Stimulated activated naive CD4-positive, alpha-beta T cell treated with Interleukin-2 at 50 U/mL for 16 hours (primary cell): ENCODE measurements at places on chromosomes 16 and 17.
A peak's percentile ranks its signal among the peaks of the same experiment; 100 is the strongest.

DNA sequence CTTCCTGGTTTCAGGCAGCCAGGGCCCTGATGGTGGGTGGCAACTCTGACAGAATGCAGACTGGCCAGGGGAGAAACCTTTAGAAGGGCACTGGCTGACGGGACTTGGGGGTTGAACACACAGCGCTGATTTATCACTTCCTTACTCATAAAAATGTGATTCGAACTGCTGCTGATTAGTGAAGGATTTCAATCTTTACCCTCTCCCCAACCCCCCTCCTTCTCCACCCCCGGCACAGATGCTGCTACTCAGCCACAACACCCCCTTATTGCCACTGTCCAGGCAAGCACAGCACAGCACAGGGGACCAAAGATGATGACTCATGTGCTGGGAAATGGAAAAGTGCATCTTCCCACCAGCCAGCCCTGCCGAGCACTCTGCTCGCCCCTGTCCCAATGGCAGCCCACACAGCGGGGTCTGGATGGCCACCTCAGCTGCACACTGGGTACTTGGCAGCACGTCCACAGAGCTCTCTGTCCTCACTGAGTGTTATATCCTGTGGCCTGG lies 70.1 kb downstream of the SMG6 start:
- DNase-seq, result no peak

DNA sequence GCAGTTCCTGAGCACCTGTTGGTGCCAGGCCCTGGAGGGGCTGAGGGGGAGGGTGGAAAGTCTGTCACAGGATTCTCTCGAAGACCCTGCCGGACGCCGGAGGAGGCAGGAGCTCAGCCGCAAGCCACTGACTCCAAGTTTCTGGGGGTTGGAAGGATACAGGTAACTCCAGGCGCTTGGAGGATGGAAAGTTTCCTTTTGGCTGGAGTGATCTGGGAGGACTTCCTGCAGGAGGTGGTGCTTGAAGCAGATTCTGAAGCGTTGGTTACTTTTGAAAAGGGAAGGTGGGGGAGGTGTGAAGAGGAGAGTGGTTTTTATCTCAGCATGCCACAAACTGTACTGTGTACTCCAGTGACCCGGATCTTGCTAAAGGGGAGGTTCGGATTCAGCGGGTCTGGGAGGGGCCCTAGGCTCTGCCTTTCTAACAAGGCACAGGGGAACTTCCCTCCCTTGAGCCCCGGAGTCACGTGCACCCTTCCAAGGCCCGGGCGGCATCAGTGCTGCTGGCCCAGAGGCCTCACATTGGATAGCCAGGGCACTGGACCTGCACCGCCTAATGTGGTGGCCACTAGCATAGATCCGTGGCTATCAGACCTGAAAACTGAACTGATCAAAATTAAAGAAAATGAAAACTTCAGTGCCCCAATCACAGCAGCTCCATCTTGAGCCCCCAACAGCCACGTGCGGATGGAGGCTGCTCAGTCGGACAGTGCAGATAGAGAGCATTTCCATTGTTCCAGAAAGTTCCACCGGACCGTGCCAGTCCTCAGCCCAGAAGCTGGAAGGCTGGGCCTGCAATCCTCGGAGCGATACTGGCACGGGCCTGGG lies 42.2 kb upstream of the GSE1 start:
- DNase-seq, result no peak

DNA sequence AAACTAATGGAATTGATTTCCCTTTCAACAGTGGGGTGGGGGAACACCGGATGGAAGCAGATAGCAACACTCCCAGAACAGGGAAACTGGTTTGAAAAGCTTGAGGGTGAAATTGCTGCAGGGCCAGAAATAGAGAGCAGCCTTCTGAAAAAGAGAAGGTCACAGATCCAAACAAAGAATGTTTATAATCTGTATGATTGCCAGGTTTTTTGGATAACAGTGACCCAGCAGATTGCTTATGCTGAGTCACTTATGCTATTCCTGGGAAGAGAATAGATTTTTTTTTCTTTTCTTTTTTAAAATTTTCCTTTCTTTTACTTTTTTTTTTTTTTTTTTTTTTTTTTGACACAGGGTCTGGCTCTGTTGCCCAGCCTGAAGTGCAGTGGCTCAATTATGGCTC lies 641.3 kb downstream of the KCNJ2 start:
- no peak for DNase-seq

DNA sequence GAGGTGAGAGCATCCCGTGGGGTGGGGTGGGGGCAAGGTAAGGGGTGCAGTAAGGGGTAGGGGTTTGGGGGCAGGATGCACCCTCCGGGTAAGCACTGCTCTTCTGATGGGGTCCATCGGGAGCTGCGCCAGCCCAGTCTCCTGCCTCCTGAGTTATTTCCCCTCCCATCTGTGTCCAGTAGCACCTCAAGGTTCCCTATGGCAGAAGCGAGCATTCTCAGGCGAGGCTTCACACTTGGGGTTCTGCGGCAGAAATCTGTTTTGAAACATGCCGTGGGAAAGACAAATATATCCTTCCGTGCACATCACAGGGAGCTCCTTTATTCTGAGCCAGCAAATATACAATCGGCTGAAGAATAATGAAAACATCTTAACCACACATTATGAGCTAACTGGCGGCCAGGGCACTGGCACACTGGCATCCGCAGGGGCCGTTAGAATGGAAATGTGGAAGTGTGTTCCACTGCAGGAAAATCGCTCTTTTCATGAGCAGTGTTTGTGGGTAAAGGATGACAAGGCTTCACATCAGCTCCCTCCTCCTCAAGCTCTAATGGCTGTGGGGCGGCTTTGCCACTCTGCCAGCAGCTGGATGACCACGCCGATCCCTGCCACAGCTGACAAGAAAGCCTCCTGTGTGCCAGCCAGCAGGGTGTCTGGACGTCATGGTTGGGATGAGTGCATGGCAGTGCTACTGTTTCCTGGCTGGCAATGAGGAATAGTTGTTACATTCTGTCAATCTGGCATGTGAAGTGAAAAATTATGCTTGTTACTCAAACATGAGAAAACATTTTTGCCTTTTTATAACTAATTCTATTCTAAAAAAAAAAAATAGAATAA lies 20.0 kb downstream of the MTHFSD start:
- DNase-seq, result no peak

- DNase-seq, result no peak
Measured at GRCh38 chr17:50194934-50195865, 6.2 kb downstream of the COL1A1 start.

- DNase-seq, result no peak
Measured at GRCh38 chr17:54903375-54903774, 2.7 kb downstream of the TOM1L1 start.

GRCh38 chr17:10738521-10739258 lies 8.9 kb upstream of the TMEM220 start:
- DNase-seq, result no peak

DNA sequence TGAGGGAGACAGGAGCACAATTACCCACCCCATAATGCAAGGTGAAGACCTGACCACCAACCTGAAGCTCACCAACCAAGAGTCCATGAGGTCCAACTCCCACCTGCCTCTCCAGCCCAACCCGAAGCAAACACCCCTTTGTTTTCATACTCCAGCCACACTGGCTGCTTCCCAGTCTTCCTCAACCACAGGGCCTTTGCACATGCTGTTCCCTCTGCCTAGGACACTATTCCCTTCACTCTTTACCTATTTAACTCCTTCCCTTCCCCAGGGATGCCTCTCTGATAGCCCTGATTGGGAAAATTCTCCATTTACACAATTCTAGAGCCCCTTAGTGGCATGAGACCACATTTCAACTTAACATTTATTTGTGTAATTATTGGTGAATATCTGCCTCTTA lies 86.0 kb downstream of the VAT1L start:
- DNase-seq, result no peak

DNA sequence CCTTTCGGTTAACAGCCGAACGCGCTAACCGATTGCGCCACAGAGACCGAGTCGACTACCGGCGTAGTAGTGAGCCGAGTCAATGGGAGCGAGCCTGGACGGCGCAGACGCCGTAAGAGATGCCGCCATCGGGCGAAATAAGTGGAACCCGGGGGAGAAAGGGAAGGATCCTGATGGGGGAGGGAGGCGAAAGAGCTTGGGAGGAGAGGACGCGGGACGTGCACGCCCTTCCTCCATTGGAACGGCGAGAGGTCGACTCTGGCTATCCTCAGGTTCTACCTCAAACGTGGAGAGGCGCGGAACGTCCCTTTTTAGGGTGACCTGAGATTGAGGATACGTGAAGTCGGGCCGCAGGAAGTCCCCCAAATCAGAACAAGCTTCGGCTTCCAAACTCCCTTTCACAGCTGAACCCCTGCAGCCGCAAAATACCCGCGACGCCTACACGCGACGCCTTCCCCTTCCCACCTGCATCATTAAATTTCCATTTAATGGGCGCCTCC lies 683 bp upstream of the PSMB3 start:
- DNase-seq, result peak; percentile 63

DNA sequence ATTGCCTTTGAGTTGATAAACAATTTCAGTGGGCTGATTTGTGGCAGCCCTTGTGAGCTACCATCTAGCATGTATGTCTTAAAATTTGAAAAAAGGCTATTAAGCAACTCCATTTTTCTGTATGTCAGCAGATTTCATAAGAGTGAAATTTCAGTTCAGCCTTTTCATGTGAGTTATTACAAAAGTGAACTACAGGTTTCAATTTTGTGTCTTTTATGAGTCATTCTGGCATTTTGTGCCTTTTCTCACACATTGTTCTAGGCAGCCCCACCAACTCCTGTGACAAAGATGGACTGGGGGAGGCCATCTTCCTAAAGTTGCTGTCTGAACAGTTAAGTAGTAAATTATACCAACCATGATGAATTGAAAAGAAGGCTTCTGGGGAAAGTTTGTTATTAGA lies 52.1 kb downstream of the USP10 start:
- DNase-seq, result peak; percentile 28

DNA sequence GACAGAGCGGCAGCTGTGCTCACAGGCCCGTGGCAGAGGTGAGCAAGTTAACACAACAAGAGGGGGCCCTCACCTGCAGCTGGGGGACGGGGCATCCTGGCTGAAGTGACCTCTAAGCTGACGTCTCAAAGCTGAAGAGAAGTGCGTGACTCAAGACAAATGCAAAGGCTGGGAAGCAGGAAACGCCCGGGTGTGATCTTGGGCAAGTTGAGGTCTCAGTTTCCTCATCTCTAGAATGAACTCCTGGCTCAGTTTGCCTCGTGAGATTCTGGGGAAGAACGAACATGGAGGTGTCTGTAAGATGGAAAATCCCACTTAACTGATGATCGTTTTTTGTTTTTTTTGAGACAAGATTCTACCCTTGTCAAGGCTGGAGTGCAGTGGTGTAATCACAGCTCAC lies 40.1 kb upstream of the C1QL1 start:
- DNase-seq, result no peak

DNA sequence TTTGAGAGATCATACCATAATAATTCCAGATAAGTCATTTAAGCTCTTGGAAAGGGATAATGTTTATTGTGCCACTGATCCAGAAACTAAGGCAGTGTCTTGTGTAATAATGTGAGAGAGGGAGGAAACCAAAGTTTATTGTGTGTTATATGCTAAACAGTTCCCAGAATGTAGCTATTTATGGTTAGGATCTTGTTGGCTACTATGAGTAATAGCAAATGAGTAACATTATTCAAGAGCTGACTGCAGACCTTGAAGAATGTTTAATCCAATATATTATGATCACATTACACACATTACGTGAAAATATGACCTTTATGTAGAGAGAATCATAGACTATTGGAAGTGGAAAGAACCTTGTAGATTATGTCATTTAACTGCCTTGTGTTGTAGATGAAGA lies 139.5 kb downstream of the BCAS3 start:
- no peak for DNase-seq

DNA sequence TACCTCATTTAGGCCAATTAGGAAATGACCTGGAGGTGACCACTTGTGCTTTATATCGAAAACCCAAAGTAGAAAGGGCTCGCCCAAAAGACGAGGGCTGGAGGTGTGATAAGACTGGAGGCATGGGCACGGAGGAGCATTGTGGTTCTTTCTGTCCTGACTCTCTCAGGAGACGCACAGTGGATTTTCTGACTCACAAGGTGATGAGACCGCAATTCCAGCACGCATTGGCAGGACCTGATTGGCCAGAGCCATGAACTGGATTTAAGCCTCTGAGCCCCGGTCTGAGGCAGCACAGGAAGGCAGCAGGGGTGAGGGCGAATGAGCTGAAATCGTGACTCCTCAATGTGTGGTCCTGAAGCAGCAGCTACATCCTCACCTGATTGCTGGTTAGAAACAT lies 559.1 kb upstream of the SALL1 start:
- no peak for DNase-seq

DNA sequence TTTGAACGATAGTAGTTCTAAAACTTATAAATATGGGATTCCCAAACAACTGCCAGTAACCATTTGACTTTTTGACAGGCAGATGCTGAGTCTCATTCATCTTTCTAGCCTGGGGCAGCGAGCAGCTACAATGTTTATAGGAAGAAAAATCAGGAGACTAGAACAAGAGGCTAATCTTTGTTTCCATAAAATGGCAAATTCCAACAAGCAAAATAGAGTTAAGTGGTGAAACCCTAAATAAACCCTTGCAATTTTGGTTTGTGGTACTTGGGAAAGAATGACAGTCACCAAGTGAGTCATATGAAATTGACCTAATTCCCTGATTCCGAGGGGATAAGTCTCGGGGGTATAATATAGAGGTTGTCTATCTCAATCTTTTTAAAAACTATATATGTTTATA lies 27.3 kb upstream of the HS3ST2 start:
- no peak for DNase-seq

GRCh38 chr17:44374306-44375195 lies 10.9 kb upstream of the FAM171A2 start:
- DNase-seq, result no peak

GRCh38 chr17:77879896-77880280 lies 78.6 kb upstream of the TNRC6C start:
- no peak for DNase-seq

GRCh38 chr16:77499373-77500285 lies 64.8 kb upstream of the ADAMTS18 start:
- DNase-seq, result no peak

DNA sequence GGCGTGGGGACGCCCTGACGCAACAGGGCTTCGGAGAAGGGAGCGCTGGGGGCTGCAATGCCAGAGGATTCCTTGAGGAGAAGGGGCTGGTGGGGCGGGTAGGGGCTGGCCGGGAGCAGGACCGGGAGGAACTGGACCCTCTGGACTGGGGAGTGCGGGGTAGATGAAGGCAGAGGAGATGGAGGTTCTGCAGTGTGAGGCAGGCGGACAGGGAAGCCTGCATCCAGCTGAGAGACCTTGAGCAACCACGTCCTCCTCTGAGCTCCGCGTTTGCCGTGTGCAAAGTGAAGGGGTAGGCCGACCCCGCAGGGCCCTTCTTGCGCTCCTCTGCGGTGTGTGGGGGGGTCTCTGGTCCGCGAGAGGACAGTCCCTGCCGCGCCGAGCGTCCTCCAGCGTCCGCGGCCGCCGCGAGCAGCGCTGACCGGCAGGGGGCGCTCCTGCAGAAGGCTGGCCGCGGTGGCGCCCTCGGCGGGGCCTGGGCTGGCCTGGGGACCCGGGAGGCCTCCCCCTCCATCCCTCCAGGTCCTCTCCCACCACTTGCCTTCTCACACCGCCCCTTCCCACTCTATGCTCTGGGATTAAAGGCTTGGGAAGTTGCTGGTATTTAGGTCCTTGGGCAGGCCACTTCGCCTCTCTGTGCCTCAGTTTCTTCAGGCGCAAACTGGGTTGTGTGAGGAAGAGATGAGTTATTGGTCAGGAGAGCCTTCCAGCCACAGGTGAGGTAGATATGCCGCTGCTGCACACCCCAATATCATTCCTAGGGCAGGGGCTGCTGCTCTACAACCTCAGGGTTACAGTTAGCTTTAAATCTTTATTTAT lies 9.6 kb upstream of the WNT9B start:
- DNase-seq, result no peak

GRCh38 chr17:50806141-50806643 lies 29.2 kb upstream of the WFIKKN2 start:
- DNase-seq, result no peak

- no peak for DNase-seq
Measured at GRCh38 chr17:80692931-80693467, 148.4 kb downstream of the RPTOR start.

- no peak for DNase-seq
Measured at GRCh38 chr16:9308356-9308801, 216.9 kb downstream of the HAPSTR1 start.
